A172 (cell line): ENCODE measurements at places on chromosomes 6 and 20. TPM values are rescaled to one million over a fixed set of nuclear protein-coding genes. Genes with fewer than 3 reads are reported as not detected.

The NRSN1 gene
- not detected in 2 replicates for total RNA-seq

The OR2H2 gene
- total RNA-seq = not detected in 2 replicates

The MCHR2 gene
- 0.14 TPM in 1 of 2 replicates, not detected in the other for total RNA-seq

DNA sequence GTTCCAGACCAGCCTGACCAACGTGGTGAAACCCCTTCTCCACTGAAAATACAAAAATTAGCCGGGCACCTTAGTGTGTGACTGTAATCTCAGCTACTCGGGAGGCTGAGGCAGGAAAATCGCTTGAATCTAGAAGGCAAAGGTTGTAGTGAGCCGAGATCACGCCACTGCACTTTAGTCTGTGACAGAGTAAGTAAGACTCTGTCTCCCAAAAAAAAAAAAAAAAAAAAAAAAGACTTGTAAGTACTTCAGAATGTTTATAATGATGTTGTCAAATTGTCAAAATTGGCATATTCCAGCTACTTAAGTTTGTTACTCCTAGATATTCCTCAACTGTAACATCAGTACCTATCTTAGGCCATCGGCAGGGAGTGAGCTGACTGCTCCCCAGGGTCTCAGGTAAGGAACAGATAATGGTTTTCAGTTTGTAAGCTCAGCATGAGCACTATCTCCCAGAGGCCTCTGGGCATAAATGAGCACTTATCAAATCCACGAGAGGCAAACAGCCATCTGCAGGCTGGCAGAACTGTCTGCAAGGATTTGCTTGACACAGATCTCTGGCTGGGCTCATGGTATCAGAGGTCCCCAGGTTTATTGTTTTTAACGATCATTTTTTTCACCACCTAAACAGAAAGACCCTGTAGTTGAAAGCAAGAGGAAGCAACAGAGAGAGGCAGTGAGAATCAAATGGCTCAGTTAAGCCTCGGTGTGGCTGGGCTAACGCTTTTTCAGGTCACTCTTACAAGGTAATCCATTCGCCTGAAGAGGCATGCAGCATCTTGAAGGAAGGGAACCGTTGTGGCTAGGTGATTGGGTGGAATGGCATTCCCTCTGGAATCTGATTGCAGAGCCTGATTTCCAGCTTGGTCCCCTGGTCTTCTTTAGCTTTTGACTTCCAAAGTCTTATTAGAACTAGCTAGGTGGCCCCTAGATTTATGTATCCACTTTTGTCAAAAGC is 115.9 kb downstream of the LY86 start:
- no peak for DNase-seq

- no peak for DNase-seq
These were observed 649.1 kb downstream of the EPM2A start for GRCh38 chr6:145086197-145086596.

- DNase-seq = no peak
These were observed 25.3 kb downstream of the SPTLC3 start for GRCh38 chr20:13034115-13034514.

- DNase-seq = no peak
These were observed 35.8 kb upstream of the IGF2R start for GRCh38 chr6:159933077-159933476.
